ENCODE measurements at places on chromosomes 12 and 14. TPM values are rescaled to one million over a fixed set of nuclear protein-coding genes. Genes with fewer than 3 reads are reported as not detected.

DNA sequence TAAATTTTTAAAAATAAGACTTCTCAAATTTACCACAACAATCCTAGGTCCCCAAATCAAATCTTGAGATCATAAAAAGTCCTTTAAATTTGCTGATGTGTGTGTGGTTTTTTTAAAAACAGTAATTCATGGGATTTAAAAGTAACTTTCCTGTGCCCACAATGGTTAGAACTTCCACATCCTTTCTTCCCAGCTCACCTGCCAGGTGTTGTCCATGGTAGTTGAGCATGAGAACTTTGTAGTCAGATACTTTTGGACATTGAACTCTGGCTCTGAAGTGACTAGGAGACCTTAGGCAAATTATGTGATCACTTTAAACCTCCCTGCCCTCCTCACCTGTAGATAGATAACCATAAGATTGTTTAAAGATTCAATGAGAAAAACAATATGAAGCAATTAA, 253.2 kb downstream of the NPAS3 start:
- no peak for DNase-seq
- no peak overlapping the region for H3K27ac ChIP-seq
- H3K4me3 ChIP-seq, result no peak overlapping the region
- no peaks in the 10 kb centered on the region for H3K4me1 ChIP-seq
- no peaks in the 10 kb centered on the region for H3K36me3 ChIP-seq

The CHFR gene
- 32.3 TPM for total RNA-seq

GRCh38 chr14:63727736-63728728, at the start of gene SGPP1:
Gene SGPP1 (minus strand): TSS chr14:63728065. CDS start chr14:63727944, 121 bp downstream.
- no peaks in the 10 kb centered on the region for H3K36me3 ChIP-seq
- peak within 1 kb of the TSS; percentile 95 for H3K27ac ChIP-seq
- peak; percentile 78 for DNase-seq
- H3K4me1 ChIP-seq, result peaks cover 6% of the 10 kb centered on the region

The A2ML1 gene
- not detected for total RNA-seq

Data from Caco-2 (cell line).